NCI-H446 treated with DMSO at 0.1 percent for 48 hours (cell line): ENCODE measurements at places on chromosomes 3 and 15.

GRCh38 chr3:129314386-129315222 lies 35.9 kb downstream of the HMCES start:
- DNase-seq = peak; percentile 89

GRCh38 chr3:13020159-13020750 lies 53.0 kb downstream of the IQSEC1 start:
- DNase-seq = no peak

DNA sequence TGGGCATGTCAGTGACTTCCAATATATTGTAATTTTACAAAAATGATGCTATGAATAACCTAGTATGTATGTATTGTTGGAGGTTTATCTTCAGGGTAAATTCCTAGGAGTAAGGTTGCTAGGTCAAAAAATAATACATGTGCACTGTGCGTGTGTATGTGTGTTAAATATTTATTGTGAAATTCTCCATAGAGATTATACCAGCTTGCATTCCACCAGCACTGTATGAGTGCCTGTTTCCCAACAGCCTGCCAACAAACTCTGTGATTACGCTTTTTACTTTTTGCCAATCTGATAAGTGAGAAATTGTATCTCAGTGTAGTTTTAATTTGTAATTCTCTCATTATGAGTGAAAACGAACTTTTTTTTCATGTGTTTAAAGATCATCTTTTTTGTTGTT lies 12.6 kb upstream of the IGF2BP2 start:
- no peak for DNase-seq

GRCh38 chr3:127821394-127821793 lies 921 bp downstream of the MGLL start:
- no peak for DNase-seq

DNA sequence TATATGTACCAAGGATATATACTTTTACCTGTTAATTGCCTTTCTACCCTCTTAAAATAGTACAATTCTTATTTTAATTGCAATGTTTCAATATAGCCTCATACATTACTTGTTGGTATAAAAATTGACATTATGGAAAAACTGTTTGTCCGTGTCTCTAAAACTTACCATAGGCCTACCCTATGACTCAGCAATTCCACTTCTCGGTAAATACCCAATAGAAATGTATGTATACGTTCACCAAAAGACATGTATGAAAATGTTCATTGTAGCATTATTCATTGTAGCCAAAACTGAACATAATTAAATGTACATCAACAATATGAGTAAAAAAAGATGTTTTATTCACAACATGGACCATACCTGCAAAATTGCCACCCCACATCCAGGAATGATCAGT lies 679.2 kb upstream of the UBE2E2 start:
- no peak for DNase-seq

DNA sequence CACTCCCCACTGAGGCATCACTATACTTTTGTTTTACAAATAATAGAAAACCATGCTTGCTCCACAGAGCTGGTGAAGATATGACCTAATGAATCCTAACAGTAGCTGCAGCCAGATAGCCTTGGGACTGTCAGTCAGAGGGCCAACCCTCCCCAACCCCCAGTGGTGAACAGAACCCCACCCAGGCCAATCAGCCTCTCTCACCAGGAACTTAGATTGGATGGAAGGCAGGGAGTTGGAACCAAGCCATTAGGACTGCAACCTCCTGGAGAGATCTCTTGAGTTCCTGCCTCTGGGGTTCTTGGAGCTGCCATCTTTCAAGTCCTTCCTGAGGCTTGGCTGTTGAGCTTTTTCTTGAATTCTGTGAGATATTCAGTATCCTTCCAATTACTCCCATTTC lies 3.0 kb upstream of the MRPS22 start:
- DNase-seq = no peak

GRCh38 chr3:11389386-11390268 lies 117.4 kb downstream of the ATG7 start:
- no peak for DNase-seq

- no peak for DNase-seq
These were observed 92.8 kb downstream of the SV2B start for GRCh38 chr15:91192690-91193377.

DNA sequence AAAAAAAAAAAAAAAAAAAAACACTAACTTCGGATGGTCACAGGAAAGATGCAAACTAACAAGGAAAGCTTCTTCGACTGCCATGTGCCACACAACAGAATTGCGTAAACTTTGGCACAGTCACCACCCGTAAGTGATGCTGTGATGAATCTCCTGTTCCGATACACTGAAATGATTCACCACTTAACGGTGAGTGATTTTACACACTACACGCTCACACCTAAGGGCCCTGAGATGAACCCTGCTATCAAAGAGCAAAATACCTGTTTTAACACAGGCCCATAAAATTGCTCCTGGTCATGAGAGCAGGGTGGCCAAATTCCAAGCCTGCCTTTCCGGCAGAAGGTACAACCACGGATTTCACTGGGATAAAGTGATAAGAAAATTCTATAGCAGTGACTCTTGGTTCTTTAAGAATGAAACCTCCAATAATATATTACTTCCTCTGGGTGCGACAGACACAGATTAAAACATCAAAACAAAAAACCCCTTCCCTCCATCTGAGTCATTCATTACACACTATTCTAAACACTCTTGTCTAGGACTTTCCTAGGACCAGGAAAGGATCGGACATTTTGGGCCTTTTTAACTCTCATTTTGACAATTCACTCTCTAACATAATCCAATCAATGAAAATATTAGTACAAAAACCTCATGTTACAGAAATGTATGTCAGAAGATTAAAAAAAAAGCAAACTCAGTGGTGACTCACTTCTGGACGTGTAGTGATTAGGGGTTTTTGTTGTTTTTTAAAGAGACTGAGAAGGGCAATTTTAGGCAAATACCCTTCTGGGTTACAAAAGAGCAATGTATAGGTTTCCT lies 28.3 kb downstream of the LRIG1 start:
- no peak for DNase-seq

- no peak for DNase-seq
These were observed 116.9 kb upstream of the GADL1 start for GRCh38 chr3:31011380-31011779.

DNA sequence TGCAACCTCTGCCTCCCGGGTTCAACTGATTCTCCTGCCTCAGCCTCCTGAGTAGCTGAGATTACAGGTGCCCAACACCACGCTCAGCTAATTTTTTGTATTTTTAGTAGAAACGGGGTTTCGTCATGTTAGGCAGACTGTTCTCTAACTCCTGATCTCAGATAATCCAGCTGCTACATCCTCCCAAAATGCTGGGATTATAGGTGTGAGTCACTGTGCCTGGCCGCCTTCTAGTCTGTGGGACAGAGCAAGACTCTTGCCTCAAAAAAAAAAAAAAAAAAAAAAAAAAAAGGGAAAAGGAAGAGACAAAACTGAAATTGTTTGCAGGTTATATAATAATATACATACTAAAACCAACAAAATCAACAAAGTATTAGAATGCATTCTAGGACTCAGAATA lies 215.2 kb downstream of the PCCB start:
- no peak for DNase-seq

- DNase-seq = no peak
These were observed 15.0 kb upstream of the SPTBN5 start for GRCh38 chr15:41908736-41909461.

DNA sequence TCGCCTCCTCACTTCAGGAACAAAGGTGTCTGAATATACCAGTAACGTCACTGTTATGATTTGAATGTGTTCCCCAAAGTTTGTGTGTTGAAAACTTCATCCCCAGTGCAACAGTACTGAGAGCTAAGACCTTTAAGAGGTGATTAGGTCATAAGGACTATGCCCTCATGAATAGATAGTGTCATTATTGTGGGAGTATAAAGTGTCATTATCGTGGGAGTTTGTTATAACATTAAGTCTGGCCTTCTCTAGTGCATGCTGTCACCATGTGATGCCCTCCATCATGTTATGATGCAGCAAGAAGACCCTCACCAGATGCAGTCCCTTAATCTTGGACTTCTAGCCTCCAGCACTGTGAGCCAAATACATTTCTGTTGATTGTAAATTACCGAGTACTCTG lies 53.7 kb upstream of the TLE3 start:
- no peak for DNase-seq

DNA sequence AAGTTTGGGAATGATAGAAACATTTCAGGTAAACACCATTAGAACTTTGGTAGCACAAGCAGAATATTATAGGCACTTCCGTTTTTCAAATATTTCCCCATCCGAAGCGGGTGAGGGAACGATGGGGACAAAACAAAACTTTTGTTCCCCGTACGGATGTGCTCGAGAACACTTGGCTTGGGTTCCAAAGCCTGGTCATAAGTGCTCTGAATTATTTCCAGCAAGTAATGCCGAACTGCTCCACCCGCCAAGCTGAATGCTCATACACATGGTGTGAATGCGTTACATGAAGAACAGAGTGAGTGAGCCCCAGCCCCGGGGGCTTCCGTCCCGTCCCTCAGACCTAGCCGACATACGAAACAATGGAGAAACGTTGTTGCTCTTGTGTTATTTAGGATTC lies 438.2 kb upstream of the ARRDC4 start:
- DNase-seq = no peak

DNA sequence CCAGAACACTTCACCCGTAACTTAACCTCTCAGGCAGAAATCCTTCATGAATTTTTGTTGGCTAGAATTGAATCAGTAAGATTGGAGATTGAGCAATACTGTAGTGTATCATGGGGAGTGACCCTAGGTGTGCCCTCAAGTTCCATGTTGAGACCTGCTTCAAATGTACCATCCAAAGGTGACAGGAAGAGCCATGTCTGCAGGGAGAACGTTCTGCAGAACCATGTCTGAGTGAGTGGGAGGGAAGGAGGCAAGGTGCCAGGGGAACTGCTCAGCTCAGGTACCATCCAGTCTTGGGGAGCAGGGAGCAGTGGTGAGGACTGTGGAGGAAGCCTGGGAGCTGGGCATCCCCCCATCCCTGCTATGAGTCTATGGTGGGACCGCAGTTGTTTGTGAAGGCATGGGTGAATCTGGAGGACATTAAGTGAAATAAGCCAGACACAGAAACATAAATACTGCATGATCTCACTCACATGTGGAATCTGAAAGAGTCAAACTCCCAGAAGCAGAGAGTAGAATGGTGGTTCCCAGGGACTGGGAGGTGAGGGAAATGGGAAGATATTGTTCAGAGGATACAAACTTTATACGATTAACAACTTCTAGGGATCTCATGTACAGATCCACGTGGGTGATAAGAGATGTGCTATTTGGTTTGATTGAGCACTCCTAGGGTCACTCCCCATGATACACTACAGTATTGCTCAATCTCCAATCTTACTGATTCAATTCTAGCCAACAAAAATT lies 23.3 kb downstream of the CFAP161 start:
- no peak for DNase-seq

- DNase-seq = no peak
These were observed 25.4 kb downstream of the CYP19A1 start for GRCh38 chr15:51313074-51313393.

DNA sequence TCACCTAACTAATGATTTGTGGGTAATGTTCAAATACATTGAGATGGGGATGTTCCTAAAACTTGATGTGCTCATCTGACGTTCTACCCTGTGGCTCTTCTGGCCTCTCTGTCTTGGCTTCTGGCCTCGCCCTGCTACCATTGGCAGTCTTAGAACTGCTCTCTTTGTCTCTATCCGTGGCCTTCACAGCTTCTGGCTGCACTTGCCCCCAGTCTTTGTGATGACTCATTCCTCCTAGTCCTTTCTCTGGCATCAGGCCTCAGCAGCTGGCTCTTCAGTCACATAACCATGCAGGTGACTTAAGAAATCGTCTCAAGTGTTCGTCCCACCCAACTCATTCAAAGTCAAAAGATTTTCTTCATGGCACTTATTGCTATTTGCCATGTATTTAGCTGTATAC lies 188.1 kb downstream of the BBX start:
- DNase-seq = peak; percentile 28

- DNase-seq = no peak
These were observed 46.1 kb downstream of the BTD start for GRCh38 chr3:15647611-15648167.

DNA sequence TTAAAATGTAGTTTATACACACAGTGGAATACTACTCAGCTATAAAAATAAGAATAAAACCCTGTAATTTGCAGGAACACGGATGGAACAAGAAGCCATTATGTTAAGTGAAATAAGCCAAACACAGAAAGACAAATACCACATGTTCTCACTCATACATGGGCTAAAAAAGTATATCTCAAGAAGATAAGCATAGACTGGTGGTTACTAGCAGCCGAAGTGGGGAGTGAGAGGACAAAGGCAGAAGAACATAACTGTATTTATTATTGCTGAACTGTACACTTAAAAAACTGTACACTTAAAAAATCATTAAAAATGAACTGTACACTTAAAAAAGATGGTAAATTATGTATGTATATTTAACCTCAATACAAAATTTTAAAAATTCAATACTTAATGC lies 11.0 kb downstream of the UBE3A start:
- DNase-seq = no peak
